ENCODE measurements at places on chromosomes 3 and 15.

- DNase-seq = no peak
Measured at GRCh38 chr15:77675806-77676415, 43.2 kb upstream of the LINGO1 start.

DNA sequence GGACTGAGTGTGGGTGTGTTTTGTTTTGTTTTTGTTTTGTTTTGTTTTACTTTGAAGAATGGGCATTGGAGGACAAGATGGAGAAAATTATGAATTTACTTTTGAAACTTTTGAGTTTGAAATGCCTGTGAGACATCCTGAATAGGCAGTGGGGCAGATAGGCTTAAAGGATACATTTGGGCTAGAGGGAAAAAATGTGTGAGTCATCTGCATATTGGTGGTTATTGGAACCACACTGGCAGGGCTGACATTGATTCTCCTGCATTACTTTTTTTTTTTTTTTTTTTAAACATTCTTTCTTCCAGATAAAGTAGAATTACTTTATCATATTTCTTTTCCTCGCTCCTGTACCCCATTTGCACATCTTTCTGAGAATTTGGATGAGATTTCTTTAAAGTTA, 56.1 kb downstream of the CALML4 start:
- DNase-seq = no peak

DNA sequence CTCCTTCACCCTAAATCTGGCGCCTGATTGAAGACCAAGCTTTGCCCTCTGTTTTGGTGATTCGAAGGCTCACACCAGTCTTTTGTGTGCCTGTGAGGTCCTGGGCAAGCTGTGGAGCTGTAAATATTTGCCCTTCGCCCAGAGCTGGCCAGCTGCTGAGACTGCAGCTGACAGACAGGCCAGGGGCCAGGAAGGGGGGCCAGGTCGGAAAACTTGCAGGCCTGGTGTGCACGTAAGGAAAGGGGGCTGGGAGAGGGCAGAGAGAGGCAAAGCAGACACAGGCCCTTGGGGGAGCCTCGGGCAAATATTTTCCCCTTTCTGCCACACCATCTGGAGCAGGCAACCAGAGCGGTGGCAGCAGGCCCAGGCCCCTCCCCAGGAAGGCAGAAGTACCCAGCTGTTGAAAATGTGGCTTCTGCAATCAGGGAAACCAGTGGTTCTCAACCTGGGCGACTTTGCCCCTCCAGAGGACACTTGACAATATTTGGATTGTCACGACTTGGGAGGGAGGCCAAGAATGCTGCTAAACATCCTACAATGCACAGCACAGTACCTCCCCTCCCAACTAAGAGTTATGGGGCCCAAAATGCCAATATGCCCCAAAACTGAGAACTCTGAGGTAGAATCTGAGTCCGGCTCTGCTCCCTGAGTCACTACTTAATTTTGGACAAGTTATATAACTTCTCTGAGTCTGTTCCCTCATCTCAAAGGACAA, 2.5 kb downstream of the PDZRN3 start:
- no peak for DNase-seq

DNA sequence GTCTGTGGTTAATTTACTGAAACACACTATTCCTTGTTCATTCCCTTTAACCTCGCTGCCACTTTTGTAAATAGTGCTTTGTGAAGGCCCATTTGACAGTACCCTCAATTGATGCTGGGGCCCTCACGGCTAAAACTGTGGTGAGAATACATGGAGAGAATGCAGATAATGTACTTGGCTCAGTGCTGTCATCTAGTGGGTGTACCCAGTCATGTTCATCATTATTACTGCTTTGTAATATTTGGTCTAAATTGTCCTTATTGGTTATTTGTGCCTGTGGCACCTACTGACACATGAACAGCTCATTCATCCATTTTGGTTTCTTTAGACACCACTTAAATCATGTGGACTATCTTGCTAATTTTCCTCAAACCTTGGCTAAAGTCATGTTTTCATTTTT, 543.6 kb downstream of the EDEM1 start:
- DNase-seq = no peak

DNA sequence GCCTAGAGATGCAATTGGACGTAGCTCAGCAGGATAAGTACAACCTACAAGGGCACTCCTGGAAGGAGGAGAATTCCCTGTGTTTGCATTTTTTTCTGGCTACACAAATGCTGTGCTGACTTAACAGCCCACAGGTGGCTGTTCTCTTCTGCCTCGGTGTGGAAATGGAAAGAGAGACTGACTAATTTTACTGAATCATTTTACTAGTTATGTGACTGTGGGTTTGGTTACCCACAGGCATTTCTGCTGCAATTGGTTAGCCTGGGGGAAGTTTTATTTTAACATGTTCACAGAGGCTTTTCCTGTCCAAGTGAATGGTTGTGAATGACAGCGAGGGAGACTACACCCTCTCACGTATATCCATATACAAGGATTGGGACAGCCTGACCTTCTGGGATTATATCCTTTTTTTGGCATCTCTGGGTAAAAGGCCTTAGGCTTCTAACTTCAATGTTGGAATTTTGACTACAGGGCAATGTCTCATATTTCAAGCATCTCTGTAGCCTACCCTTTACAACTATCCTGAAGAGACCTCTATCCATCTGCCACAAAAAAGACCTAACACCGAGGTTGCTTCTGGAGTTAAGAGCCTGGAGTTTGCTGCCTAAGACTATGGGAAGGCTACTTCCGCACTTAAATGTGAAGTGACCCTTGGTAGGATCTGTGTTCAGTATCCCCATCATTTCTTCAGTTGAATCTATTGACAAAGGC, 67.2 kb upstream of the TP63 start:
- DNase-seq = no peak

GRCh38 chr3:37765591-37766488, 95.8 kb upstream of the CTDSPL start:
- DNase-seq = no peak

DNA sequence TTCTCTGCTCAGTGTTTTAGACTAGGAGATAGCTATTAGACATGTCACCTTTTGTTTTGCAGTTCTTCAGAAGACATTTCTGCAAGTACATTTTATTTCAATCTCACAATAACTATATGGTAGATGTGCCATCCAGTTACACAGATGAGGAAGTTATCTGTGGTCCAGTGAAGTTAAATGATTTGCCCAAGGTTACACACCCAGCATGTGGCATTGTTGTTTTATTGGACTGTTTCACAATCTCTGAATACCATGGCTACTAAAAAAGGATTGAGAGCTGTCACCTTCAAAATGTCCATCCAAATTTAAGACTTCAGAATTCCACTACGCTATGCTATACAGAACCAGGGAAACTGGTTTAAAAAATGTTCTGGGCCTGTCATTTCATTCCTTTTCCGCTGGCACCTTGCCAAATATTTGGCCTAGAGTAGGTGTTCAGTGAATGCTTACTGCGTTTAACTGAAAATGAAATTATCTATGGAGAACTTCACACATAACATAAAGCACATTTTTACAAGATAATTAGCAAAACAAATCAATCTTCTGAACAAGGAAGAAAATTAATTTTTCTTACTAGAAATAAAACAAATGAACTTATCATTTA, 20.2 kb downstream of the TM6SF1 start:
- no peak for DNase-seq

GRCh38 chr15:78341057-78341987, 1.2 kb downstream of the CRABP1 start:
- no peak for DNase-seq

GRCh38 chr15:24777307-24777706, 101.7 kb downstream of the NPAP1 start:
- no peak for DNase-seq

DNA sequence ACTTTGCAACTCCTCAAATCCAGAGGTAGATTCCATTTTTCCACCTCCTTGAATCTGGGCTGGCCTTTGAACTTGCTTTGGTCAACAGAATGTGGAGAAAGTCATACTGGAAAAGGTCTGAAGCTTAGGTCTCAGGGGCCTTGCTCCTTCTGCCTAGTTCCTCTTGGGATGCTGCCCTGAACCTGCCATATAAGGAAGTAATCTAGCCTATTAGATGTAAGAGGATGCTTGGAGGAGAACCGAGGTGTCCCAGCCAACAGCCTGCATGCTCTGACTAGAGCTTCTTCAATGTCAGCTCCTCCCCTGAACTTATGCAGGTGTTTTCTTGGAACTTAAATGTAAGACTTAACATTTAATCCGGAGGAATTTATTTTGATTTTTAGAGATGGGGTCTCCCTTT, 2.0 kb upstream of the TMED3 start:
- DNase-seq = no peak

DNA sequence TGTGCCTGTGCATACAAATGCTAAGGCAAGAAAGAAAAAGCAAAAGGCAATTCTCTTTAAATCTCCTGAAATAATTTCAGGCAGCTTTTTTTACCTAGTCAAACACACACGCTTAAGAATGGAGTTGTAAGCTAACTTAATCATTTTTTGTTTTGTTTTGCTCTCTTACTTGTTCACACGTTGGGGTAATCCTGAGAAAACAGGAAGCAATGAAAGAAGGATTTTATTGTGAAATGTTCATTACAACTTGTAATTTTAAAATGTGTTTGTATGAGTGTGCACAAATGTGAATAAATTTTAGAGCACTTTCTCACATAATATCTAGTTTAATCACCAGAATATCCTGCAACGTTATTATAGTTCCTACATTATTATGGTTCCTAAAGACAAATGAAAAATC, 263.8 kb downstream of the LPP start:
- no peak for DNase-seq

DNA sequence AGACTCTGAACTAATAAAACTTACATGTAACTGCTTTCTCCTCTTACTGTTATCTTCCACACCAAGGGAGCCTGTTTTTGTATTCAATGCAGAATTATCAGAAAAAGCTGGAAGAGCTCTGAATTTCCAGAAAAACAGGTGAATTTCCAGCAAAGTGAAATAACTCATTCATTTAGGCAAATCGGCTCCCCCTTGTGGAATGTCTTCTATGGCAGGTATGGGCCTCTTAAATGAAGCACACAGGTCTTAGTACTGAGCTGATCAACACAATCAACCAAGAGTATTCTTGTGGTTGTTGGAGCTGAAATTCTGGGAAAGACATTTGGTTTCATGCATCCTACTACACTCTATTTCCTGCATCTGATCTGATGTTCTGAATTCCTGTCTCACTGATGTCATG, 31.0 kb upstream of the PTPRG start:
- DNase-seq = no peak

GRCh38 chr3:104988496-104988895, 378.2 kb upstream of the ALCAM start:
- no peak for DNase-seq

GRCh38 chr3:111965484-111965883, 13.3 kb upstream of the ABHD10 start:
- DNase-seq = no peak

- no peak for DNase-seq
Measured at GRCh38 chr3:136939489-136939888, 18.3 kb upstream of the IL20RB start.

DNA sequence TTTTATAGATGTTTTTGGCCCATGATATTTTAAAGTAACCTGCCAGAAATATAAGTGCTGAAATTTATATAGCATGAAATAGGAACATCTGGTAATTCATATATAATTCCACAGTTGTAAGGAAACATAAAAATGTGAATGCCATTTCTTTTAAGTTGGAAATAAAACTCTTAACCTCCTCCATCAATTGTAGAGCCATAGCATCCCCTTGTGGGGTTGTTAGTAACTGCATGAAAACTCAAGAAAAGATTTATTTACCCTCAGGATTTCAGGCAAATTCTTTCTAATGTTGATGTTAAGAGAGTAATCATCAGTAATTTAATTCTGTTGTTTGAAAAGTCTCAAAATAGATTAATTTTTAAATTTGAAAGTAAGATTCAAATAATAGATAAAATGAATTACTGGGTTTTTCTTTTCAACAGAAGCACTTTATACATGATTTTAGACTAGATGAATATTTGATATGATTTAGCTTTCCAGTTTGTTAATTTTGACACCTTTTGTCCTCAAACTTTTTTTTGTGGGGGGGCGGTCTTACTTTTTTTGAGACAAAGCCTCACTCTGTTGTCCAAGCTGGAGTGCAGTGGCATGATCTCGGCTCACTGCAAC, 74.7 kb downstream of the RASA2 start:
- no peak for DNase-seq

Measured in natural killer cell treated with Interleukin-12 subunit alpha and Interleukin-12 subunit beta and Interleukin-15 and Interleukin-18, amount 100 ng/mL, for 72 hours (primary cell).